ENCODE measurements at places on chromosomes 1 and 21.

GRCh38 chr1:165067829-165068228 lies 288.7 kb downstream of the LMX1A start:
- DNase-seq = no peak

DNA sequence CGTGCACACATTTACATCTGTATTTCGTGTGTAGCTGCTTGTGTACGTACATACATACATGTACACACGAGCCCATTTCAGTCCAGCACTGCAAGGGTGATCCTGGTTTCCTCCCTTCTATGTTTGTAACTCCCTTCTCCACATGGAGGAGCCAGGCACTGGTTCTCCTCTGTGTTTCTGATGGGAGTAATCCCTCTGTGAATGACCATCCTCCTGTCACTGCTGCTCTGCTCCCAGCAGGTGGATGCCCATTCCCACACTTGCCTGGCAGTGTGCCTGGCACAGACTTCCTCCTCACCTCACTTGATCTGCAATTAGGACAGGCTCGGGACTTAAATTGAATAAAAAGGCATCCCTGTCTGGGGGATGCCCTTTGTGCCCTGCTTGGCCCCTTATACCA lies 37.1 kb downstream of the TRAPPC10 start:
- DNase-seq = no peak

DNA sequence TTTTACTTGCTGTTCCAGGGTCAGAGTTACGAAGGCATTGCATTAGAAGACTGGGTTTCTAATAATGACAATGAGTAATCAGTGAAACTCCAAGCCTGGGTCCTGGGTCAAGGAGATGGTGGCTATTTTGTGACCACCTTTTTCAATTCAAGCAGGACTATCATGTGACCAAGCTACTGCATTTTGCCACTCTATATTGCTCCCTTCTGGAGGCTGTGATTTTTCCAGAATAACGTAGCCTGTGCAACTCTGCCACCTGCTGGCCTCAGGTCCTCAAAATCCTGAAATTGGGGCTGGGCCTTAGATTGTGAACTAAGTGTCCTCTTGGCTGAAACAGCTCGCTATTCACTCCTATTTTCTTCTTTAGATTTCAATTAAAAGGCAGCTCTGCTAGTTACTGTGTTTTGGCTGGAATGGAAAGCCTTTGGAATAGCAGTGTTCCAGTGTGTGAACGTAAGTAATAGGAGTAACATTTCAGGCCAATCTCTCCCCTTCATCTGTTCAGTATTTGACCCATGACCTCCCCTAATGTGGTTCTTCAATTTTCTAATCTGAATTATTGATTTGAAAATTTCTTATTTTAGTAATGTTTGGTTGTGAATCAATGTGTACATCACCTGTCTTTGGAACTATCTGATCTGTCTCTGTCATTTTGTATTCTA lies 52.9 kb upstream of the CD46 start:
- DNase-seq = peak; percentile 7

- no peak for DNase-seq
These were observed 47.9 kb upstream of the RUNX1 start for GRCh38 chr21:35096959-35097358.

DNA sequence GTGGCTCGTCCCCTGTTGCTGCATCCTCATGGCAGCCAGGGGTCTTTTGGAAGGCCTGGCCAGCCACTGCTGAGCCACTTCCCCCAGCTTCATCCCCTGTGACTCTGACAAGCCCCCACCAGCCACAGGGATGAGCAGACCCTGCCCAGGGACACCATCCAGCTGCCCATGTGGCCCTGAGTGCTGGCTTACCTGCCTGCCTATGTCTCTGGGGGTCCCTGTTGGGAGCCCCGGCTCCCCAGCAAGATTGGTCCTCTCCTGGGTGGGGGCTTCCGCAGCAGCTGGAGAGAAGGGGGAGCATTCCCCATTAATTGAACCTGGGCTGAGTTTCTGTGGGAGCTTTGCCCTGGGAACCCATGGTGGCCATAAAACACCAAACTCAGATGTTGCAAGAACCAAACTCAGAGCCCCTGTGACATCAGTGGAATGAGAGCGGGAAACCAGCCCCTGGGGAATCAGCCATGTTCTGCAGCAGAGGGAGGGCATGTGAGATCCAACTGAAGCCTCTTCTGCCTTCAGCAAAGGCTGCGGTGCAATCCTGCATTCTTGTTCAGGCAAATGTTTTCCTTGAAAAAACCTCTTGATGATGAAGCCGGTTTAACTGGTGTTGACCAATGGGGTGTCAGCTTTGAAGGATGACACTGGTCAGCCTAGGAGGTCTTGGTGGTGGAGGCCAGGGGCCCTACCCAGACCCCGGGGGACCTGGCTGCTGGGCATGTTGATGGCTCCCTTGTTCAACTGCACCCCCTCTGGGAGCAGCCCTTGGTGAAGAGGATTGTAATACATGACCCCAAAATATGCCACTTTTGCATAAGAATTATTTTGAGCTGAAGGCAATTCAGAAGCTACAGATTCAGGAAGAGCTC lies 28.3 kb upstream of the COL18A1 start:
- no peak for DNase-seq

DNA sequence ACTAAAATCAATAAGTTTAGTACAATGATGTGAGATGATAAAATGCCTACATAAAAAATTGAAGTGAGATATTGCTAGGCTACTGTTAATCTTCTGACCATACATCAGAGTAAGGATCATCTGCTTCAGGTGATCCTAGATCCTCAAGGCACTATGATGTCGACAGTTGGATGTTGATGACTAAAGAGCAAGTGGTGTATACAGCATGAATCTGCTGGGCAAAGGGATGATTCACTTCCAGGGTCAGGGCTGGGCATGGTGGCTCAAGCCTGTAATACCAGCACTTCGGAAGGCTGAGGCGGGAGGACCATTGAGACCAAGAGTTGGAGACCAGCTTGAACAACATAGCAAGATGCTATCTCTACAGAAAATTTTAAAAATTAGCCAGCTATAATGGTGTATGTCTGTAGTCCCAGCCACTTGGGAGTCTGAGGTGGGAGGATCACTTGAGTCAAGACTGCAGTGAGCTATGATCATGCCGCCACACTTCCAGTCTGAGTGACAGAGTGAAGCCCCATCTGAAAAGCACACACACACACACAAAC lies 24.6 kb downstream of the NUF2 start:
- no peak for DNase-seq

DNA sequence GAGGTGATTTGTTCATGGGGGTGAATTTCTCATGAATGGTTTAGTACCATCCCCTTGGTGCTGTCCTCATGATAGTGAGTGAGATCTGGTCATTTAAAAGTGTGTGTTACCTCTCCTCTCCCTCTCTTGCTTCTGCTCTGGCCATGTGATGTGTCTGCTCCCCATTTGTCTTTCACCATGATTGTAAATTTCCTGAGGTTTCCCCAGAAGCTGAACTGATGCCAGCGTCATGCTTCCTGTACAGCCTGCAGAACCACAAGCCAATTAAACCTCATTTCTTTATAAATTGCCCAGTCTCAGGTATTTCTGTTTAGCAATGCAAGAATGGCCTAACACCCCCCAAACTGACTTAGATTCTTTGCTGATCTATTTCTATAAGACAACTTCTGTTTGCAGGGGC lies 249.4 kb upstream of the B3GALT2 start:
- DNase-seq = no peak

DNA sequence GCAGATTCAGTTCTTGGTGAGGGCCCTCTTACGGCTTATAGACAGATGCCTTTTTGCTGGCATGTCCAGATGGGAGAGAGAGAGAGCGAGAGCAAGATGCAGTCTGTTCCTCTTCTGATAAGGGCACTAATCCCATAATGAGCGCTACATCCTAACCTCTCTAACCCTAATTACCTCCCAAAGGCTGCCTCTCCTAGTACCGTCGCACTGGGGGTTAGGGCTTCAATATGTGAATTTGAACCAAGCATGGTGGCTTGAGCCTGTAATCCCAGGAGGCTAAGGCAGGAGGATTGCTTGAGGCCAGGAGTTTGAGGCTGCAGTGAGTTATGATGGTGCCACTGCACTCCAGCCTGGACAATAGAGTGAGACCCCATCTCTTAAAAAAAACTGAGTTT lies 10.5 kb upstream of the SDE2 start:
- DNase-seq = no peak

DNA sequence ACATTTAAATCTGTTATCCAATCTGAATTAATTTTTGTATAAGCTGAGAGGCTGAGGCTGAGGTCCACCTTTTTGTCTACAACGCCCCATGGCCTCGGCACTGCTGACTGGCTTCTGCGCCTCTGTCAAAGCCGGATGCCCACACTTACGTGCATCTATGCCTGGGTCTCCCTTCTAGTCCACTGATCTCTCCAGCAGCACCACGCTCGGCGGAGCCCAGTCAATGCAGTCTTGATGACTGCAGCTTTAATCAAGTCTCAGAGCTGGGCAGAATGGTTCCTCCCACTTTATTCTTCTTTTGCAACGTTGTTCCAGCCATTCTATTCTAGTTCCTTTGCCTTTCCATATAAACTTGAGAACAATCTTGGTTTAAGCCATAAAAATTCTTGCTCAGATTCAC lies 9.4 kb downstream of the PRDM15 start:
- DNase-seq = no peak

GRCh38 chr1:160621633-160622413 lies 25.0 kb downstream of the SLAMF1 start:
- DNase-seq = no peak

DNA sequence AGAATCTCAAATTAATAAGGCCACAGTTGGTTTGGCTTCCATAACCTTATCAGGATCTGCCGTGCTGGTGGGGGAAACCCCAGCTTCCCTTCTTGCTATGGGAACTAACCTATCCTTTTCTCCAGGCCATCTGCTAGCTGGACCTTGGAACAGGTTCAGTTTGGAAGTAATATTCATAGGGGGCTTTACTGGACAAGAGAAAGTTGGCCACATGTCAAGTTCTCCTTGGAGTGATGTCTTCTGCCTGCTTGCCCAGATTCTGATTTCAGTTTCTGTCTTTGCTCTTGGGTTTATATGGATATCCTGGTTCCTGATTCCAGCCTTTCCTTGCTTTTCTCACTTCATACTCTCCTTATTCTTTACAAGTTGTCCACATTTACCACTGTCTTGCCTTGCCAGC lies 279.6 kb downstream of the ASTN1 start:
- no peak for DNase-seq

- no peak for DNase-seq
These were observed 48.3 kb upstream of the POFUT2 start for GRCh38 chr21:45335761-45336534.

GRCh38 chr1:164562947-164563520 lies 4.0 kb downstream of the PBX1 start:
- no peak for DNase-seq

GRCh38 chr1:209547626-209548025 lies 35.9 kb upstream of the CAMK1G start:
- no peak for DNase-seq

DNA sequence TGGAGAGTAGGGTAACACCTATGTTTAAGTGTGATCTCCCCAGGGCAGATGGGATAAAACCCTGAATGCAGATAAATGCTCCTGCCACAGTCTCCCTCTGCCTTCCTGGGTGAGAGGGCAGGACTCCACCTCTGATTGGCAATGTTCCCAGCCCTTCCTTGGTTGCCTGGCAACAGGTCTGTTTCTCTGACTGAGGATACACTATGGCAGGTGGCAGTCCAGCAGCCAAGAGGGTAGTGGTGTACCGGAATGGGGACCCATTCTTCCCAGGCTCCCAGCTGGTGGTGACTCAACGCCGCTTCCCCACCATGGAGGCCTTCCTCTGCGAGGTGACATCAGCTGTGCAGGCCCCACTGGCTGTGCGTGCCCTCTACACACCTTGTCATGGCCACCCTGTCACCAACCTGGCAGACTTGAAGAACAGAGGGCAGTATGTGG lies at the start of gene DCDC2B:
TSS of gene DCDC2B (plus strand) at position 199 of the 438 bp plus-strand sequence. CDS start at position 204, 5 bp downstream.
- no peak for DNase-seq

GRCh38 chr1:91707114-91707889 lies 178.6 kb downstream of the TGFBR3 start:
- no peak for DNase-seq

GRCh38 chr21:26194326-26194725 lies 23.8 kb upstream of the APP start:
- no peak for DNase-seq

GRCh38 chr1:230455291-230455690 lies 29.2 kb upstream of the PGBD5 start:
- DNase-seq = no peak

DNA sequence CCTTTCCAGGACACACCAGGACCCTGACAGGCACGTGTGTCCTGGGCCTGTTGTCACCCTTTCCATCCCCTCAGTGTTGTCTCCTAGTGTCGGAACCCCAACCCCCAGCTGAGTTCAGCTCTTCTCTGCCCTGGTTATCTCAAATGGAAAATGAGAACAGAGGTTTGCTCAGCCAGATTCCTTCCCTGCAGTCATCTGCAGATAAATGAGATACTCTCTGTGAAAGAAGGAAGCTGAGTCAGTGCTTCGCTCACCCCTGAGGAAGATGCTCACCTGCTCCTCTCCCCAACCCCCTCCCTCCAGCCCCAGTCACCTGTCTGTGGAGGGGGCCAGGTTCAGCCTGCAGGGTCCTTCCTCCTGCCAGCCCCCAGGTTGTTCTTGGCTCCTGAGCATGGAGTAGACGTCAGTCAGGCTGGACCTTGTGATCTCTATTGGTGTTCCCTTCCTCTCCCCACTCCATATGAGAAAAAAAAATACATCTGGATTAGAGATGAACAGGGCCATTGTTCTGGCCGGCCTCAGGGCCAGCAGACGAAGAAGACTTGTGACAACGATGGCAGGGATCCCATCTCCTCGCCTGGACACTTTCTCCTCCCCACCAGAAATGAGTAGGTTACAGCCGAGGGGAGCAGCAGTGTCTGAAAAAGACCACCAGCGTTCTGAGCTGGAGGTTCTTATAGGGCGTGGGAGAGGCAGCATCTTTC lies 20.9 kb downstream of the PHGDH start:
- DNase-seq = no peak

- DNase-seq = no peak
These were observed 67.3 kb downstream of the GADD45A start for GRCh38 chr1:67752306-67752705.

DNA sequence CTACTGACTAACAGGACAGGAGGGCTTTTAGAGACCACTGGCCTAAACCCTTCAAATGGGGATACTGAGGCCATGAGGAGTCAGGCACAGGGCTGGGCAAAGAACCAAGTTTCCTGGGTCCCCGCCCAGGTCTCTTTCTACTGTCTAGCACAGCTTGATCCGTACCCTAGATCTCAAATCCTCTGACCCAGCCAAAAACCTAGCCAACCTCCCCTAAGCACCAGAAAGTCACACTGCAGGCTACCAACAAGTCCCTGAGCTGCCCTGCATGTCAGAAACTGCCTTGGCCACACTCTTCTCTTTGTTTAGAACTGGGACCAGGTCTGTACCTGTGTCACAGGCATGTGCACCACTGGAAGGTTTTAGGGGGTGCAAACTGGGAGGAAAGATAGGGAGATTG lies 33.6 kb downstream of the AHDC1 start:
- no peak for DNase-seq

All from HTR-8/SVneo (cell line).